ENCODE measurements at places on chromosomes 7 and 10.

- no peak for DNase-seq
Observed at GRCh38 chr10:89438525-89438924, 24.2 kb downstream of the IFIT5 start.

DNA sequence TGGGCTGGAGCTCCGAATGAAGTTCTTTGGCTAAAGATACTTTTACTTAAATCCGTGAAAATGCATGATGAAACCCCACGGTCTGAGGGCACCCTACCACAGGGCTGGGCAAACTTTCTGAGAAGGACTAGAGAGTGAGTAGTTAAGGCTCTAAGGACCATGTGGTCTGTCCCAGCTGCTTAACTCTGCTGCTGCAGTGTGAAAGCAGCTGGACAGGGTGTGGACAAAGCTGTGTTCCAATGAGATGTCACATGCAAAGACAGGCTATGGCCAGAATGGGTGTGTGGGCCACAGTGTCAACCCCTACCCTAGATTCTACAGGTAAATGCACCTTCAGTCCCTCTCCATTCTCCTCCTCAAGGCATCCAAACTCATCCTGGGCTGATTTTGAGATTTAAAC is 18.8 kb downstream of the PDIA4 start:
- DNase-seq, result no peak

- DNase-seq, result no peak
Observed at GRCh38 chr10:33566426-33566825, 232.0 kb upstream of the NRP1 start.

- DNase-seq, result no peak
Observed at GRCh38 chr10:25934621-25935139, 651 bp downstream of the MYO3A start.

DNA sequence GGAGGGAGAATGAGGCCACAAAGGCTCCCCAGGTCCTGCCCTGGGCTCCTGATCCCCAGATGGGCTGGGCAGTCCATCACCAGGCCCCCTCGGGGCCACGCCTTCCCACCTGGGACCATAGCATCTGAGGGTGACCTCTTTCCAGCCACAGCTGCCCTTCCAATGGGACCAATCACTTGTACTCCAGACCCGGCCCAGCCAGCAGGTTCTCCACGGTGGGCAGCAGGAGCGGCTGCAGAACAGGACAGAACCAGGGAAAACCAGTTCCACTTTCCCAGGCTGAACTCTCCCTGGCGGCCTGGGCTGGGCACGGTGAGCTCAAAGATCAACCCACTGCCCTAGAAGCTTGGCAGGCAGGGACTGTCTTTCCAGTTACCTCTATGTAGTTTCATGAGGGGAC is 257.6 kb downstream of the MAD1L1 start:
- no peak for DNase-seq

- no peak for DNase-seq
Observed at GRCh38 chr10:103732339-103733044, 122.9 kb downstream of the SH3PXD2A start.

GRCh38 chr7:157909370-157909769 is 572.6 kb downstream of the DNAJB6 start:
- DNase-seq, result no peak

- DNase-seq, result no peak
Observed at GRCh38 chr7:114916261-114916892, 5.5 kb upstream of the MDFIC start.

GRCh38 chr10:126160971-126161630 is 227.2 kb downstream of the ADAM12 start:
- no peak for DNase-seq

- DNase-seq, result no peak
Observed at GRCh38 chr7:32164341-32164996, 94.3 kb upstream of the PDE1C start.

- no peak for DNase-seq
Observed at GRCh38 chr10:103111918-103112877, 80.9 kb downstream of the NT5C2 start.

DNA sequence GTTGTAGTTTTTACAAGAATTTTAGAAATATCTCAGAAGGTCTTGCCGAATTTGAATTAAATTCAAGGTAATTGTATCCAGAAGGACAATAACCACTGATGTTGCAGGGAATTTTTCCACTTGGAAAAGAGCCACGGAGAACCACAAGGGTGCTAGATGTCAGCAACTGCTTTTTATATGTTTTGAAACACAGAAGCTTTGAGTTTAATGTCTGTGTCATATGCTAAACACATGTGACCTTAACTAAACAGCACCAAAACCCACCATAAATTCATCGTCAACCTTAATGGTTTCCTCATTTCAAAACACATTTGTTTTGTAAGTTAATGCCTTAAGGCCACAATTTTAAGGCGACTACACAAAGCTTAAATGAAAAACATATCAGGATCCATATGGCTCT is 106.9 kb downstream of the COL28A1 start:
- no peak for DNase-seq

DNA sequence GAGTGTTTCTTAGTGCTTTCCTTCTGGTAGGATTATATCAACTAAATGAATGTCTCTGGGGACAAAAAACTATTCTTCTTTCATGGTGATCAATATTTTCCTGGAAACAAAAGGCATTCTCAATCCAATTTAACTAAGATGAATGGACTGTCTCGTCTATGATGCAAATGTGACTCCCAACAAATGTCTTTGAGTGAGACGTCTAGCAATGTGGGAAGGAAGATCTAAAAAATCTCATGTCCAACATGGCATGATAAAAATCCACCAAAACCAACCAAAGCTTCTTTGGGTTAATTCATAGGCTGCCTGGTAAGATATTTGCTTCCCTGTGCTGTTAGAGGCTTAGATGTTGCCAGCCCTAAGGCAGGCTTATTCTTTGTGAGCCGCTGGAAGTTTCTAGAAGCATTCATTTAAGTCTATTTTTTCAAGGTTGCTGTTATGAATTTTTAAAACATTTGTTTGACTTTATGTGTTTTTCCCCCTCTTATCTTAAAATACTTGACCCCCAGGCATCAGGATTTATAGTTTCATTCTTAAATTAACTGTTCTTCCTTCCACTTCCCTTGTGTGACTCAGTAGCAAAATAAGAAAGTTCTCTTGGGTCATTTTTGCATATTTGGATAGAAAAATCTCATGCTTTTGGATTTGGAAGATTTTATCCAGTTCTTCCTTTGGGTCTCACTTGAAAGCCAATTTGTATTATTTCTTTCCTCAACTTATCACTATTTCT is 156.3 kb downstream of the NRP1 start:
- DNase-seq, result no peak

- no peak for DNase-seq
Observed at GRCh38 chr10:97174941-97175340, 10.8 kb downstream of the SLIT1 start.

DNA sequence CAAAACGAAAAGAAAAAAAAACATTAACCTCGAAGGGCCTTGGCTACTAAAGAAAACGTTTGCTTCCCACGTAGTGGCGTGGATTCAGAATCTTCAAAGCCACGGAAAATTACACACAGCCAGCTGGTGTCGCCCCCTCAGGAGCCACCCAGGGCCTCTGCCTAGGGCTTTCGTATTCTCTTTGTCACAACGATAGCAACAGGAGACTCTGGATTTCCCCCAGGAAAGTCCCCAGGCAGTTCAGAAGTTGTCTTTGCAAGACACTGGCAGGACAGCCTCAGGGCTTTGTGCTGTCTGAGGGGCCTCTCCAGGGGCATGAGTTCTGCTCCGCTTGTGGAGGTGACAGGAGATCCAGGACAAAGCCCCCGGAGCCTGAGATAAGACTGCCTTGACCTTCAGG is 150.2 kb upstream of the INSYN2A start:
- no peak for DNase-seq

- no peak for DNase-seq
Observed at GRCh38 chr10:103982639-103983038, 15.7 kb downstream of the SLK start.

- no peak for DNase-seq
Observed at GRCh38 chr7:85023066-85023712, 163.7 kb downstream of the SEMA3D start.

GRCh38 chr7:132381742-132382472 is 194.4 kb downstream of the PLXNA4 start:
- no peak for DNase-seq
